ENCODE measurements at places on chromosomes 5 and 9.

DNA sequence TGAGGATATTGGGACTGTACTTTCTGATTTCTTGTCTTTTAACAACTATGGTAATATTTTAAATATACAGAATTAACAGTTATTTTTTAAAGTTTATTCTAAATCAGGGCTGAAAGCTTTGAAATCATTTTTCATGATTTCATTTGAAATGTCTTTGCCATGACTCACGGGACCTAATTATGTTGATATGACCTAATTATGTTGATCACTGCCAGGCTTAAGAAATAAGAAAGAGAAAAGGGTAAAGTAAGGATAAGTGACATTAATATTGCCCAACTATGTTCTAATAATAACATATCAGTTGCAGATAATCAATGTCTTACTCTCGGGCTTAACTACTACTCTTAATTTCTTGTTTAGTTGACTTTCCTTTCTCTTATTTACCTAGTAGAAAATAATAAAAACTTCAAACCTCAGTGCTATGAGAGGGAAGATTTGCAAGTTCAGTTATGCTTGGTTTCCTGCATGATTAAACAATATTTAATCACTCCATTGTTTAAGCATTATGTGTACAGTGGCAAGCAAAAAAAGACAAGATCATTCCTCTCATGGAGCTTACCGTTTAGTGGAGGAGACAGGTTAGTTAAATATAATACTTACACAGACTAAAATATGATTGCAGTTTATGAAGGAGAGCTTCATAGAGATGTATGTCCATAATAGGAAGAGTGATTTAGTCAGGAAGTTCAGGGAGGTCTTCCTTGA, 67.0 kb upstream of the EIF4EBP3 start:
- no peak for DNase-seq

DNA sequence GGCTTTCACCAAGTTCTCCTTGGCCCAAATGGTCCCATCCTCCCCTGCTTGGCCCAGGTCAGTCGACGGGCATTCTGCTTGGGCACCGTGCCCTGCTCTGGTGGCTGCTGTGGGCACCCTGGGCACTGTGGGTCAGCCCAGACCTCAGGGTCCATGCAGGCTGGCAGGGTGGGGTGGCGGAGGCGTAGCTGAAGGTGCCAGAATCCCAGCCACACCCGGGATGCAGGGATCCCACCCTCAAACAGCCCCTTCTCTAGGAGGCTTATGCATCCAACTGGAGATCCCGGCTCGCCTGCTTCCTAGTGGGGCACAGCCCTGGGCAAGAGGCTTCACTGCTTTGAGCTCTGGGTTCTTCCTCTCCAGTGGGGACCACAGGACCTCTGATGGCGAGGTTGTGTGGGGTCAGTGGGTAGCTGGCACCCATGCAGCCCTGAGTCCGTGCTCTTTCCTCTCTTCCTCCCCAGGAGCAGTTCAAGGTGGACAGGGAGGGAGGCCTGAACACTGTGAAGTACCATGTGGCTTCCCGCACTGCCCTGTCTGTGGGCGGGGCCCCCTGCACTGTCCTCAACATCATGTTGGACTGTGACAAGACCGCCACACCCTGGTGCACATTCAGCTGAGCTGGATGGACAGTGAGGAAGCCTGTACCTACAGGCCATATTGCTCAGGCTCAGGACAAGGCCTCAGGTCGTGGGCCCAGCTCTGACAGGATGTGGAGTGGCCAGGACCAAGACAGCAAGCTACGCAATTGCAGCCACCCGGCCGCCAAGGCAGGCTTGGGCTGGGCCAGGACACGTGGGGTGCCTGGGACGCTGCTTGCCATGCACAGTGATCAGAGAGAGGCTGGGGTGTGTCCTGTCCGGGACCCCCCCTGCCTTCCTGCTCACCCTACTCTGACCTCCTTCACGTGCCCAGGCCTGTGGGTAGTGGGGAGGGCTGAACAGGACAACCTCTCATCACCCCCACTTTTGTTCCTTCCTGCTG, 9.4 kb downstream of the B4GALT7 start:
- no peak for DNase-seq

GRCh38 chr9:27053369-27054022, 48.0 kb upstream of the LRRC19 start:
- no peak for DNase-seq

GRCh38 chr5:91212714-91213092, 170.4 kb downstream of the ARRDC3 start:
- DNase-seq, result peak; percentile 6

GRCh38 chr5:15500325-15501001, 483 bp downstream of the FBXL7 start:
- peak; percentile 15 for DNase-seq

DNA sequence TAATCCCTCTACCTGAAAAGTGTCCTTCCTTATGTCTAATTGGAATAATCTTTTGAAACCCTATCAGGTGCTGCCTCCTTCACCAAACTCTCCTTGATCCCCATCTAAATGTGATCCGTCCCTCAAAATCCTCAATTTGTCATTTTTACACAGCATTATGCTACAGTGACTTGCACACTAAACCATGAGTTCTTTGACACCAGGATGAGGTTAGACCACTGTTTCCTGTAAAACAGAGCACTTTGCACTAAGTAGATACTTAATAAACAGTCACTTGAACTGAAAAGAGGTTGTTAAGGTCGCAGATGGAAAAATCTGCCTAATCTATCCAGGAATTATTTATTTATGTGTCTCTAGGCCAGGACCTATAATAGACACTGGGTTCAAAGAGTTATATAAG, 44.2 kb upstream of the TLX3 start:
- DNase-seq, result no peak

- DNase-seq, result no peak
Observed at GRCh38 chr9:137186385-137186784, 2.0 kb downstream of the ANAPC2 start.

DNA sequence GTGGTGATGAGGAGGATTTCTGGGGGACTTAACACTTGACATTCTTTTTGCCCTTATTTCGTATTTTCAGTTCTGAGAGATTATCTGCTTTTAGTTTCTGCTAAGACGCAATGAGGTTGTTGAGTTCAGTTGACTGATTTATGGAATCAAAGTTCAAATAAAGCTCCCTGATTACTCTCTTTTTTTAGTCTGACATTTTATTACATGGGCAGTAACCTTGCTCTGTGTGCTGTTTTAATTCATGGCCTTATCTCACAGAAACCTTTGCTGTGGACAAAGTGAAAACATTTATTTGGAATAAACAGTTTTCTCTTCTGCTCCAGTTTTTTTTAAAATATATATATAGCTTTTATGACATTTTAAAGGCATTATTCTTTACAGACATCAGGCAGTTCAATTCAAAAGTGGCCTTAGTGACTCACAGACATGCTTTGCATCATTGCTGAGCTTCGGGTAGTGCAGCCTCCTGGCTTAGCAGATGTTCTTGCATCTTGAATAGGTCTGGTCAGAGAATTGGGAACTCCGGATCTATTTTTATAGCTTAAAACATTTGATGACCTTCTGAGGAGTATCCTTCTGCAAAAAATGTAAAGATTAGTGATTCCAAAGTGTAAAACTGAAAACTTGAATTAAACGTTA, 162.9 kb downstream of the FAM170A start:
- DNase-seq, result no peak

GRCh38 chr5:36156121-36156601, 4.2 kb downstream of the SKP2 start:
- DNase-seq, result no peak

- DNase-seq, result no peak
Observed at GRCh38 chr9:117744856-117745389, 40.7 kb downstream of the TLR4 start.

DNA sequence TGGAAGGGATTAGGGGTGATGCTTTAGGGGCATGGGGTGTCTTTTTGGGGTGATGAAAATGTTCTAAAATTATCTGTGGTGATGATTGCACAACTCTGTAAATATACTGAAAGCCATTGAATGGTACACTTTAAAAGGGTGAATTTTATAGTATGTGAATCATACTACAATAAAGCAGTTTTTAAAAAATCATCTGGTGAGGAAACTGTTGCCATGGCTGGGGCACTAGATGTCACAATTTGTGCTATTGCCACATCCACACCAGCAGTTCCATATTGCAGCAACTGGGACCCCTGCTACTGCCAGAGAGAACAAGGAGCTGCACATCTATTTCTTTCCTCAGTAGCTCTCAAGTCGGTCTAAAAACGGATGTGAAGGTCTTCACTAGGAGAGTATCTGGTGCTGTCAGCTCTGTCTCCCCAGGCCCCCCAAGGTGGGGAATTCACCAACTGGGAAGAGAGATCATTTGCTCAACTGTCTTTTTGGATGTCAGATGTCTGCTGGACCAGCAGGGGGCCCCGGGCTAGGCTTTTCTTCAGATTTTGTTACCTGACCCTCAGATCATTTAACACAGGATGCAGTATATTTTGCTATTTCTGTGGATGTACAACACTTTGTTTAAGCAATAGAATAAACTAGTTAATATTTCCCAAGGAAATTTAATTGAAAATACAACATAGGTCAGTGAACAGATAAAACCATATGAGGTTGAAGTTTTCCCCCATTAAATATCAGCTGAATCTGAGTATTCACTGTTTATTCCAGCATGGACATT, 13.2 kb downstream of the CMYA5 start:
- no peak for DNase-seq

- DNase-seq, result peak; percentile 15
Observed at GRCh38 chr9:92133949-92134604, 18.9 kb upstream of the SPTLC1 start.

Measured in GOT3 (cell line).